ENCODE measurements at places on chromosomes 7 and 10.

DNA sequence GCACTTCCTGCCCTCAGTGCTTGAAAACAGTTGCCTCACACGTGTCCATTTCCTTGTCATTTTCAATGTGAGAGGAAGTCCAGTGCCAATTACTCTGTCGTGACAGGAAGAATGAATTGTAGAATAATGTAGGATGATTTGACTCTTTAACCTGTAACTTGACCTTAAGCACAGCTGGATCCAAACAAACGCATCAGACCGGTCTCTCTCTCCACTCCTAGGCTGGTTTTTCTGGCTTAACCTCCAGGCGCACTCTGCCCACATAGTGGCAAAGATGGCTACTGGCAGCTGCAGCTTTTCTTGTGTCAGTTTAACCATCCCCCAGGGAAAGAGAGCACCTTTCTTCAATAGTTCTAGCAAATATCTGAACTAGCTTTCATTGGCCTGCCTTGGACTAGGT is 29.4 kb upstream of the PNLIPRP3 start:
- DNase-seq, result no peak

DNA sequence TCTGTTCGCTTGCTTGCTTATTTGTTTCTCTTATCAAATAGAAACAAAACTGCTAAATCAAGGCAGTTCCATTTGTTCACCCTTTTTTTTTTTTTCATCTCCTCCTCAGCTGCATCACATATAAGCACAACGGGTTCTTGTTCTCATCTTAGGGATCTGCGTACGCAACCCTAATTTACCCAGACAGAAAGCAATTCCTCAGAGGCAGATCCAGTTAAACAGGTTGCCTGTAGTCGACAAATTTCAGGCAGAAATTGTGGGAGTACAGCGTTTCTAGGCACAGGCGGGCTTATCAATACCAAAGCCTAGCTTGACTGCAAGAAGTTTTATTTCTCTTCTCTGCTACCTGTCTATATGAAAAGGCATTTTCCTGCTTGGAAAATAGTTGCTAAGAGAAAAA is 565.4 kb downstream of the NXPH1 start:
- DNase-seq, result no peak

GRCh38 chr10:51386248-51386885 is 312.1 kb downstream of the PRKG1 start:
- no peak for DNase-seq

- DNase-seq, result no peak
Observed at GRCh38 chr7:69728304-69728703, 130.0 kb downstream of the AUTS2 start.

DNA sequence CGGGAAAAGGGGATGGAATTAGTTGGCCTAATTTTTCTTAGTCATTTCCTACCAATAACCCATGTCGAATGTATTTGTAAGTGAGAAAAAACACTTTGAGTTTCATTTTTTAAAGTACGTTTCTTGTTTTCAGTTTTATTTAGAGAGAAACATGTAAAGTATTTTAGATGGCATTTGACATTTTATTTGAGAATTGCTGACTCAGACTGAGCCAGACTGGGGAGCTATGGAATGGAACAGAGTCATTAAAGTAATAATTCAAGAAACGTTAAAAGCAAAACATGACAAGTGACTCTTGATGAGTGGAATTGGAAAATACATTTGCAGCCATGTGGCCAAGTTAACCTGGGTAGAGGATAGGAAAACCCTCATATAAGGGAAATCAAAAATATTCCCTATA is 286.1 kb upstream of the NPSR1 start:
- DNase-seq, result no peak

GRCh38 chr10:102316421-102316820 is 71.1 kb downstream of the GBF1 start:
- no peak for DNase-seq

GRCh38 chr10:1170867-1171180 is 114.6 kb downstream of the WDR37 start:
- DNase-seq, result no peak

DNA sequence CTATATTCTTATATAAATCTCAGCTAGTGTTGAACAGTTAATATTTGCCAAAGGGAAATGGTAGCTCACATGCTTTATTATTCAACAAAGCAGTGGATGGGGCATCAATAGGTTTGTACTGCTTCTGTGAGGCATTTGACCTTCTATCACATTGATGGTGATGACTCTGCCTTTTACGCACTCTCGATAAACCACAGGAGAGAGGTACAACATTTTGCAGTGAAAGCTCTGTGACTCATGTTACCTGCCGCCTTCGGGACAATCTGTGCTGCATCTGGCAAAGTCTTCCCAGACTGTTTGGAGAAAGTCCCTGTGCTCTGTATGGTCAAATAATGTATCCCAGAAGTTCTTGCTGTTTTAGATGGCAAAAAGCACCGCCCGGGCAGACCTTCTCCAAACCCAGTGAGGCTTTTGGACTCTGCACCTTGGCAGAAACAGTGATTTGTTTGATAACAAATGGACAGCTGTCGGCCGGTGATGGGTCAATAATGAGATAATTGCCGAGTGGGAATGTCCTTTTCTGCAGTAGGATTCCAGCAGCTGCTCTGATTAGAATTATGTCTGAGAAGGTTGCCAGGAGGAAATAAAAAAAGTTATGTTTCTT is 61.0 kb downstream of the PLPP4 start:
- DNase-seq, result no peak

DNA sequence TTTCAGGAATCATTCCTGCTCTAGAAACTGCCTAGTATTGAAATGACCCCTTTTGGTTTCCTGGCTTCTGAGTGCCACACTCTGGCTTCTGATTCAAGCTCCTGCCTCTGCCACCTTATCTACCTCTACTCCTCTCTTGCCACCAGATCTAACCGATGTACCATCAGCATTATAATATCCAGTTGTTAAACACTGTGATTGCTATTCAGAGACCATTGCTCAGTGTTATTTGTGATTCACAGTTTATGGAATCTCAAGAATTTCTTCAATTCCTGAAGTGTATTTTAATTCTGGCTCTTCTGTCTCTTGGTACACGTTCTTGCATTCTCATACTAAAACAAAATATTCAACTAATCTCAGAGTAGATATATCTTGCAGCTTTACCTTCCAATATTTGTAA is 88.7 kb downstream of the DYNC1I1 start:
- no peak for DNase-seq

DNA sequence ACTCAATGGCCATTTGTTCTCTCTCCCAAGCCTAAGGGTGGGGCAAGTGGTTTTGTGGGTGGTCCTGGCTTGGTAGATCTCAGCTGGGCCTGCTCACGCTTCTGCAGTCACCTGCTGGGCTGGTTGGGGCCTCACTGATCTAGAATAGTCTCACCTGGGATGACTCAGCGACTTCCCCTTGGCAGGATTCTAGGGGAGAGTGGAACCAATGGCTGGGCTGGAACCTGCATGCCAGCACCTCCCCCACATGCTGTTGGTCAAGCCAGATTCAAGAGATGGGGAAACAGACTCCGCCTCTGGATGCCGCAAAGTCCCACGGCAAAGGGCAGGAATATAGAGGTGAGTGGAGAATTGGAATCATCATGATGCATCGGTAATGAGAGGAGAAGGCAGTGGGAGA is 292.9 kb upstream of the NPVF start:
- no peak for DNase-seq
